Urothelium cell line (cell line): ENCODE measurements at places on chromosomes 3 and 15.

DNA sequence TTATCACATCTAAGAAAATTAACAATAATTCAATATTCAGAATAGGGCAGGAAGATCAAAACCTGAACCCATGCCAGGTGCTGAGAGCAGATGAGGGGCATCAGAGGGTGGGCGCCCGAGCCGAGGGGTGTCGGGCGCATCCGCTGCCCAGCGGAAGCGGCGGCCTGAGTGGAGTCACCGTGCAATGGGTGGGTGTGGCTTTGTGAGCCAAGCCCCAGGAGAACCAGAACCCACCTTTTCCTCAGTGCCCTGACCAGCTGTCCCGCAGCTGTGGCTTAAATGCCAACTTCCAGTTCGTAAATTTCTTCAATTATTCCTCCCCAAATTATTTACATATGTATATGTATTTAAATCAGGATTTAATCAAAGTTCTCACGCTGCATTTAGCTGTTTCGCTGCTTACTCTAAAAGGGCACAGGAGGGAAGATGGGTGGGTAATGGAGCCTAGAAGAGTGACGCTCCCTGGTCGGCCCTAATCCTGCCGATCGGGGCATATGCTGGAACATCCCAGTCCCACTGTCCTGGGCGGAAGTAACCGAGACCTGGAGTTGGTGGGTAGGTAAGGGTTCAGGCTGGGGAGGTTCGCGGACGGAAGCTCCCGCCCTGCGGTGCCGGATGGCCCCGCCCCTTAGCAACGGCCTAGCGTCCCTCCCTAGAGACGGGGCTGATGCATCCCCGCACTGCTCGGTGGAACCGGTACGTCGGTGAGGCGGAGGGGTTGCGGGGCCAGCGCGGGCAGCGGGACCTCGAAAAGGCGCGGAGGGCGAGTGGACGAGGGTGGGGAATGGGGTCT is 1.3 kb downstream of the DNAH1 start:
- no peak for DNase-seq

- no peak for DNase-seq
These were observed 18.8 kb downstream of the MYL3 start for GRCh38 chr3:46844397-46844796.

GRCh38 chr15:88813960-88814359 is 10.7 kb downstream of the ACAN start:
- DNase-seq: no peak

DNA sequence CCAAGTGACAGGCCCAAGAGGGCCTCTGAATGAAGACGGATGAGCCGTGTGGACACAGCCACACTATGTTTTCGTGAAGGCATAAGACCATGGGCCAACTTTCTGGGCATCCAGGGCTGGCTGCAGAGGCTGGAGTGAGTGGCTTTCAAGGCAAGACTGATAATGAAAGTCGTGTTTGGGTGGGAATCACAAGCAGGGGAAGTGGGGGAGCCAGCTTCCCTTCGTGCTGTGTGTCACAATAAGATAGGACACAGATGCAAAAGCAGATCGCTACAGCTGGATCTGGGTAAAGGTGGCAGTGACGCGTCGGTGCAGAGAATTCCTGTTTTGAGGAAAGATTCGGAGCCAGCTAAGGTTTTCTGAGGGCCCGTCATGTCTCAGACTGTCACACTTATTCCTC is 309.8 kb upstream of the CTDSPL start:
- no peak for DNase-seq

GRCh38 chr3:157618075-157618760 is 115.0 kb upstream of the VEPH1 start:
- peak; percentile 45 for DNase-seq

GRCh38 chr15:49038382-49038781 is 7.9 kb downstream of the SECISBP2L start:
- no peak for DNase-seq

DNA sequence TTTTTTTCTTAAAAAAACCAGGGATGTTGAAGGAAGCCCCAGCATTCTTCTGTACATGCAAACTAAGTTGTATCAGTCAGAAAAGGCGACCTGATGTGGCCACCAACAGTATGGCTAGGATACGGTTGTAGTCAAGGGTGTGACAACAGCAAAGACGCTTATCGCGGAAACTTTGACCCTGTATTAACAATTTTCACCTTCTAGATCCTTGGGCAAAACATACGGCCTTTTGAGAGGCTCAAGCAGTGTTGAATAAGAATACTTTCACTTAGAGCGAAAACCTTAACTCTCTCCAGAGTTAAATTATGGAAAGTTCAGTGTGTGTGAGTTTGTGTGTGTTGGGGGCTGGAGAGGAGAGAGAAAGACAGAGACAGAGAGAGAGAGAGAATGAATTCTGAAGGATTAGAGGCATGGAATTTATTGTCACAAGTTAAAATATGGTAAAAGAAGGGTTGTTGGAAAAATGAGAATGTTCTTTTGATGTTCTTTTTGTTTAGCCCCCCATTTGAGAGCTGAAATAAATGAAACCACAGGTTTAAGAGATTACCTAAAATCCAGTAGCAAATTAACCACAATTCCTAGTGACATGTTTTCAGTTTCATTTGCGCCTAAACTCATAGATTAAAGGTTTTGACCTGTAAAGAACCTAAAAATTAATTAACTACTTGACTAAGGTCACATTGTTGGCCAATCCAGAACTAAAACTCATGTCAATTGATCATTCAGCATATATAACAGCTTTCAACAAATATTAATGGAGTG is 9.2 kb downstream of the ALCAM start:
- DNase-seq: no peak

DNA sequence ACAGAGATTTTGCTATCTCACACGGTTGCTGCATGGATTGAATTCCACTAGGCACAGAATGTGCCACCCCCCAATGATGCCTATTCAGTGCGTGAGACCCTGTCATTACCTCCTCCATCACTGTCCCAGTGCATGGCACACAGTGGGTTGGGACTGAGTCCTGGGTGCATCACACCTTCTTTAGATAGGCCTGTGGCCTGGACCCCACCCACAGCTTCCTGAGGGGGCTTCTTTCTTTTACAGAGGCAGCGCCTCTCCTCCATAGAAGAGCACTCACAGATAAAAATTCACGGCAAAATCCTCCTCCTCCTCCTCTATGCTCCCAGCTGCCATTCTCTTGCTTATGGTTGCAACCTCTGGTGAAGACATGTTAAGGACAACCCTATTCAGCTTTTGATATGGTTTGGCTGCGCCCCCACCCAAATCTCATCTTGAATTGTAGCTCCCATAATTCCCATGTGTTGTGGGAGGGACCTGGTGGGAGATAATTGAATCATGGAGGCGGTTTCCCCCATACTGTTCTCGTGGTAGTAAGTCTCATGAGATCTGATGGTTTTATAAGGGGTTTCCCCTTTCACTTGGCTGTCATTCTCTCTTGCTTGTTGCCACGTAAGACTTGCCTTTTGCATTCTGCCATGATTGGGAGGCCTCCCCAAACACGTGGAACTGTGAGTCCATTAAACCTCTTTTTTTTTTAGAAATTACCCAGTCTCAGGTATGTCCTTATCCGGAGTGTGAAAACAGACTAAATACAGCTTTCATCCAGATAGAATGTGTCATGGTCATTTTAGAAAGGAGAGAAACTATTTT is 147.6 kb downstream of the KLF13 start:
- no peak for DNase-seq
